Urothelium cell line (cell line): ENCODE measurements at places on chromosomes 2 and 18.

DNA sequence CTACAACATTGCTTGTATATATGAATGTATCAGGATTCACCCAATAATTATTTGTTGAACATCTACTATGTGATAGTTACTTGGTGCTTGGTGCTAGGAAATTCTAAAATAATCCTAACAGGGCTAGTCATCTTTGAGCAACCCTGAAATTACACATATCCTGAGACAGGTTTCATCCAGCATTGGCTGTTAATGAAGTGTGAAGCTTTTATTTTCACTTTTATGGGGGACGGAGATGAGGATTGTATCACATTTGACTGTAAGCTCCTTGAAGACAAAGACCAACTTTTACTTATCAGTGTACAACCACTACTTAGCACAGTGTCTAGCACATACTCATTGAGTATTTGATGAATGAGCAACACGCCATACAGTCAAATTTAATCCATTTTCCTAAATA is 6.8 kb upstream of the GALM start:
- DNase-seq = no peak

- no peak for DNase-seq
These were observed 63.8 kb downstream of the RTP5 start for GRCh38 chr2:241933179-241933911.

- DNase-seq = no peak
These were observed 15.9 kb downstream of the RTP5 start for GRCh38 chr2:241885291-241885945.

GRCh38 chr18:38931754-38932050 is 1366.1 kb upstream of the CELF4 start:
- no peak for DNase-seq

- DNase-seq = no peak
These were observed 85.3 kb upstream of the KLF7 start for GRCh38 chr2:207251022-207251421.

GRCh38 chr18:79928563-79928960 is 22.9 kb downstream of the SLC66A2 start:
- no peak for DNase-seq

- DNase-seq = no peak
These were observed 246.2 kb upstream of the ID2 start for GRCh38 chr2:8435608-8436007.

GRCh38 chr2:98643496-98644100 is 35.2 kb downstream of the UNC50 start:
- no peak for DNase-seq
